ENCODE measurements at places on chromosomes 4 and X.

GRCh38 chr4:2698504-2698903, 57.6 kb downstream of the TNIP2 start:
- DNase-seq: no peak

DNA sequence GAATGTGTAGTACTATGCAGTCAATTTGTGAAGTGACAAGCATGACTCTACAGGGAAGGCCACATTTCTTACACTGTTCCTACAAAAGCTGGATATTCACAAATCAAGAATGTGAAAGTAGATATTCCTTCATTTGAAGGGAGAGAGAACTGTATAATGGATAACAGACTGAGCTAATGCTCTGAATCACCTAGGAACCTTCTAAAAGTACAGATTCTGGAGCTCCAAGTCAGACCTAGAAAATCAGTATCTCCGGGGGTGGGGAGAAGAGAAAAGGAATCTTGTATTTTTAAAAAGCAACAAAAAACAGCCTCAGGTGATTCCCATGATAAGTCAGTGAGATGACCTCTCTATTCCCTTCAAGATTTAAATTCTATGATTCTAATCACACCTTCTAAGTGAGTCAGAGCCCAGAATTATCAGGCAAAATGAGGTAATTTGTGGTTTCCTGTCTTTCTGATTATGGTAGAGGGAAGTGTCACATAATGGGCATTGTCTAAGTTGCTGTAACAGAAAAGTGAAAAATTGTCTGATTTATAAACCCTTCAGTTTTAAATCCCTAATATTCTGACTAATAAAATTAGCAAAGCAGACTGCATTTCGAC, 80.9 kb downstream of the IL21 start:
- DNase-seq: no peak

DNA sequence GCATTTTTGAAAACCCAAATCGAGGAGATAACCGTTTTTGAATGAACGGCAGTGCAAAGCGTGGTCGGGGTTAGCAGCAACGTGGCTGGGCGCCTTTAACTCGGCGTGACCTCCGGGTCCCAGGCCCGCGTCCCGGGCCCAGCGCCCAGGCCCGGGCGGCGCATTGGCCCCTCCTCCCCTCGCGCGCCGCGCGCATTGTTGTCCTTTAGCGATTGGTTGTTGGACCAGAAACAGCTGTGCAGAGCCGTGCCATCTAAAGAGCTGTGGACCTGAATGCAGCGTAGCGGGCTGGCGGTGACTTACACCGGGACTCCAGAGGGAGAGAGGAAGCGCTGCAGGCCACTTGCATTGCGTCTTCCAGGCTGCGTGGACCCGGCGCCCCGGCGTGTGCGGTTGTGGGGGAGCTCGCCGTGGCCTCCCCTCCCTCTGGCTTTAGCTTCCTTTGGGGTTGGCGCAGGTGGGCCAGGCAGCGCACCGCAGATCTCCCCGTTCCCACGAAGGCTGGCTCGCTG, at the start of gene STOX2:
Gene STOX2 (plus strand): TSS at position 227 of the 512 bp plus-strand sequence. CDS start 1,484 bp downstream, outside the sequence.
- DNase-seq: no peak

DNA sequence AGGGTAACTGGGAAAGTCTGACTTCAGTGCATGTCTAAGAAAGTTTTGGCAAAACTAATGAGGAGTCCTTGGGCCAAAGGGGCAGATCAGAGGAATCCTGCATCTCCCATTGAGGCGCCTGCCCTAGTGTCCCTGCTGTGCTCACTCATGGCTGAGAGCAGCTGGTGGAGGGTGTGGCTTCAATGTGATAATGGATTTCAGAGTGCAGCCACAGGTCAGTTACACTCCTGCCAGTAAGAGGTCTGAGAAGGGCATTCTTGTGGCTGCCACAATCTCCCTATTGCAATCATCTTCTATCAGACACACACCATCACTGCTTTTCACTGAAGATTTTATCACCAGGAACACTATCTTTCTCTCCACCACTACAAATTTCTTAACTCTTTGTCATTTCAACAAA, 457.1 kb downstream of the MID1IP1 start:
- DNase-seq: no peak

DNA sequence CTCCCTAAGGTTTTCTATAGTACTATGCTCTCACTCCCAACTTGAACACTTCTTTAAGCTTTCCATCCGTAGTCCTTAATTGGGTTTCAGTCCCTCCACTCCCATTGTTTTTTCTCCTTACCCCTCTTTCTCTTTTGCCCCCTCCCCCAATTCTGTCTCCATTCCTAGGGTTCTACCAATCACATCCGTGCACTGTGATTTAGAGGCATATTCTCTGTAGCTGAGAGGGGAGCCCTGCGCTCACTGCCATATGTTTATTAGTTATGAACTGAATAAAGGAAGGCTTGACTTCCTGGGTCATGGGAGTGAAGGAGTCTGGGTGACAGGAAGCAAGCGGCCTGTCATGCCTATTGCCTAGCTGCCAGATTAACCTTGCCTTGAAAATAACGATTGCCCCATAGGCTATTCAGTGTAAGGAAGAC, 471 bp downstream of the MCTS1 start:
- DNase-seq: peak; percentile 11

DNA sequence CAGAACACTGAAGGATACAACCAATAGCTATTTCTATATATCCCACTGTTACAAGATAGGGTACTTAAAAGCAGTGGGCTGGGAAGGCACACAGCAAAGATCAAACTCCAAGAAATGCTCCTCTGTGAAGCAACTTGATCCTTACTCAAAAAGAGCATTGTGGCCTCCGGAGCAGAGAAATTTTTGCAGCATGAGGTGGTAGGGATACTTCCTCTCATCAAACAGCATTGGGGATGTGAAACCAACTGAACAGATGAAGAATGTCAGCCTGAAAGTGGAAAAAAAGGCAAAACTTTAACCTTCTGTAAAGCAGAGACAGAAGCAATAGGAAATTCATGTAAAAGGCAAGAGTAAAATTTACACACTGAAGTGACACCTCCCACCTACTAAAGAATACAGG, 92.2 kb downstream of the HUWE1 start:
- DNase-seq: no peak

All from HFF-Myc (cell line).